ENCODE measurements at places on chromosomes 7 and 10.

GRCh38 chr10:121032460-121032859, 181.3 kb downstream of the WDR11 start:
- no peak for DNase-seq

DNA sequence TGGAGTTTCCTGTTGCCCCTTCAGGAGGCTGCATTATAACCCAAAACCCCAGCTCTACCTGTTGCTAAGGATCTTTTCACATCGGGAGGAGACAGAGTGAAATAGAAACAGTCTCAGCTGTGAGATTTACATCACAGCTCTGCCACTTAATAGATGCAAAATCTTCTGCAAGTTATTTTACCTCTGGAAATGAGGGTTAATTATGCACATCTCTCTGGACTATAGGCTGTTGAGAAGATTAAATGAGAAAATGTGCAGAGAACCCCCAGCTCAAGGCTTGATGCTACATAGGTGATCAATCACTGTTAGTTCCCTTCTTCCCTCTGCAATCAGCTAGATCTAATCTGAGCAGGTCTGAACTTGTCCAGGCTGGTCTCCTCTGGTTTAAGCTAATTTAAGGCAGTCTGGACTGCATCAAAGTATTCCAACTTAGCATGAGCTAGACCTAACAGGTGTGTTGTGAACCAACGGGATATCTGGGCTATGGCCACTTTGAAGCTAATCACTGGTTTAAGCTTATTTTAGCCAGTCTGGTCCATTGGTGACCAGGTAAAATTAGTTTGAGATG, 8.9 kb upstream of the LRRC18 start:
- DNase-seq: no peak

DNA sequence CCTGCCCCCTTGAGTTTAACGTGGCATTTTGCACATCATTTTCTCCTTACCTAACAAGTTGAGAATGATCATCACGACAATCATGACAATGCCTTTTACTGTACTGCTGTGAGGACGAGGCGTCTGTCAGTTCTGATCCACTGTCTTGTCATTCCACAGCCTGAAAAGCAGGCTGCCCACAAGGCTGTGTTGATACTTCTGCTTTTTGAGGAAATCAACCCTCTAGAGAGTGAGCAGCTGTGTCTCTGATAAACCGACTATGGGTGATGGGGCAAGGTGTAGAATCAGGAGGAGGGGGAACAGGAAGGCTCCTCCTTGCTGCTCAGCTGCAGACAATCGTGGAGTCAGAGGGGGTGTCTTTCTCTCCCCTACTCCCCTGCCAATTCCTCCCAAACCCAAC, 30.6 kb upstream of the C10orf120 start:
- no peak for DNase-seq

DNA sequence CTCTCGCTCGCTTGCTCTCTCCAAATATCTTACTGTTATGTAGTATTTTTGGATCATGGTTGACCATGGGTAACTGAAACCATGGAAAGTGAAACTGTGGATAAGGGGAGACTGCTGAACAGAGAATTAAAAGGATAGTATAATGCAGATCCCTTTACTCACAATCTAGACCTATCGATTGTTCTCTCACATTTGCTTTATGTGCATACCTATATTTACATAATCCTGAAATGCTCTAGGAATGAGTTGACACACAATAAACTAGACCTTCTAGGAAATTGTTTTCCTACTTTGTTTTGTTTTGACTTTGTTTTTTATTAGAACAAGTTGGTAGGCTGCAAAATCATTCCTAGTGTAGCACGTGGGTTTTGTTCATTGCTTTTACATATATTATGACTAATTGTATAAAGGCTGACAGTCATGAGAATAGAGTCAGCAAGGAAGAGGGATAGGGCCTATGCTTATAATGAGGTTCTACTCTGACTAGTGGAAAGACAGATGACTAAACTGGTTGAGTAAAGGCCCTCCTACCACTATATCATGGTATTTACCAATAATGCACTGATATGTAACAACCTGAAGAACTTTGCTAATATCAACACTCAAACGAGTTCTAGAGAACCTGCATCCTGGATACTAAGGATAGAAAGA, 175.3 kb upstream of the TARP start:
- no peak for DNase-seq
